Stimulated activated CD8-positive, alpha-beta memory T cell treated with anti-CD3 and anti-CD28 coated beads, Interleukin-7, amount 100 ng/mL, for 24 hours (primary cell): ENCODE measurements at places on chromosomes 6 and 20.
A peak's percentile ranks its signal among the peaks of the same experiment; 100 is the strongest.

- no peak for DNase-seq
These were observed 326.4 kb upstream of the MARCKS start for GRCh38 chr6:113530769-113531168.

GRCh38 chr20:54938707-54939106 lies 463.3 kb downstream of the DOK5 start:
- DNase-seq, result no peak

DNA sequence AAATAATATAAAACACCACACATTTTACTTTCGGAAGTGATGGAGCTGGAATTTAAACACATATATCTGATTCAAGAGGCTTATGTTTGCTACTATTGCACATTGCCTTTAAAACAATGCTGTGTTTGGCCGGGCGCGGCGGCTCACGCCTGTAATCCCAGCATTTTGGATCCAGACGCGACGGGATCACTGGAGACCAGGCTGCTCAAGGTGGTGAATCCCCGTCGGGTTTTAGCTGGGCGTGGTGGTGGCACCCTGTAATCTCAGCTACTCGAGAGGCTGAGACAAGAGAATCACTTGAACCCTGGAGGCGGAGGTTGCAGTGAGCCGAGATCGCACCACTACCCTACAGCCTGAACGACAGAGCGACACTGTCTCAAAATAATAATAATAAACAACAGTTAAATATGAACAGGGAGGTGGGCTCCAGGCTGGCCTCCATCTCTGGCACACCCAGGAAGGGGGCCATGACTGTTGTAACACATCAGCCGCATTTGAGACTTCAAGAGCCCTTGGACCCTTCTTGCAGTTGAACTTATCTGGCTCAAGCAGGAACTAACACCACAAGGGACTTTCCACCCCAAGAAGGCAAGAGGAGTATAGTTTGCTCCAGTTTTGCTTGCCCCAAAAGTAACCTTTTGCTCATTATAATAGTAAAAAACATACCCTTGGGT lies 127.1 kb upstream of the ZNF184 start:
- no peak for DNase-seq

DNA sequence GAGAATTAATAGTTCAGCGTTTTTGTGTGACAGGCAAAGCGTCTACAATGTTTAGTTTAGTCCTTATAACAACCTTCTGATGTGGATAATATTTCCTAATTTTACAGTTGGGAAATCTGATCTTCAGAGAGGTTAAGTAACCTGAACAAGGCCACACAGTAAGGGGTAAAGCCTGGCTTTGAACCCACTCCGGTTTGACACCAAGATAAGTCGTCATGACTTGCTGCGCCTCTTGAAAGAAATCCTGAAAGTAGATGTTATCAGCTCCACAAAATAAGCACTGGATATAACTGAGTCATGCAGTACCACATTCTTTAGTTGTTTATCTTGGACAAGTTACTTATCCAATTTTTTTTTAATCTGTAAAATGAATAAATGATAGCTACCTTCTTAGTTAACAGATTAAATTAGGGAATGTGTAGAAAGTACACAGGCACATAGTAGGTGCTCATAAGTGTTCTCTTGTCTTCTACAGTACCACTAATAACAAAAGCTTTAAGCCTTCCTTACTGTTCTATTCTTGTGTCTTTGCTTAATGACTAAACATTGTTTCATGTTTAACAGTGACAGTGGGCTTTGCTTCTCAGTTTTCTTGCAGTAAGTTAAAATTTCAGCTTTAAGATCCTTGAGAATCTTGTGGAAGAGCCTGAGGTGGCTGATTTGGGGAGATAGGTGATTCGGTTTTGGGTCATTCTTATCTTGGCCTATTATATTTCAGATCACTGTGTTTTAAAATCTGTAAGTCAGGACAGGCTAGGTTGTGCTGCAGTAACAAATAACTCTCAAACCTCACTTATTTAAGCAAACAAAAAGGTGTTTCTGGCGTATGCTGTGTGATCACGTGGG lies 2.1 kb downstream of the HIVEP1 start:
- no peak for DNase-seq

GRCh38 chr6:3165631-3166534 lies 8.5 kb upstream of the TUBB2A start:
- no peak for DNase-seq

- DNase-seq, result no peak
These were observed 384.7 kb upstream of the ID4 start for GRCh38 chr6:19452495-19452894.

DNA sequence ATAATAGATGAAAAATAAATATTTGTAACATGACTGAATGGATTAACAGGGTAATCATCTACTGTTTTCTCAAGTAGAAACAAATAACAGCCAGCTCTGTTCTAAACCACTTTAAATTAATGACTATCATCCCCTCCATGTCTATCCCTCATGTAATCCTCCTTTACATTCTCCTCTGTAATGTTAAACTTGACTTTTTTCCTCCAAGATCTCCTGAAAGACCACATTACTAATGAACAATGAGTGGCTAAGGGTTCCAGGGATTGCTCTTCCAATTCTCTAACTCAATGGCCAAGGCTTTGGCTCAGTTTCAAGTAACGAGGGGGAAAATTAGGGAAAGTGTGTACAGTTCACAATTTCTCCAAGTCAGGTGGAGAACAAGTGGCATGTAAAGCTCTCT lies 37.6 kb upstream of the FBXL4 start:
- no peak for DNase-seq

- DNase-seq, result no peak
These were observed 104.2 kb upstream of the SCGN start for GRCh38 chr6:25547797-25548196.

DNA sequence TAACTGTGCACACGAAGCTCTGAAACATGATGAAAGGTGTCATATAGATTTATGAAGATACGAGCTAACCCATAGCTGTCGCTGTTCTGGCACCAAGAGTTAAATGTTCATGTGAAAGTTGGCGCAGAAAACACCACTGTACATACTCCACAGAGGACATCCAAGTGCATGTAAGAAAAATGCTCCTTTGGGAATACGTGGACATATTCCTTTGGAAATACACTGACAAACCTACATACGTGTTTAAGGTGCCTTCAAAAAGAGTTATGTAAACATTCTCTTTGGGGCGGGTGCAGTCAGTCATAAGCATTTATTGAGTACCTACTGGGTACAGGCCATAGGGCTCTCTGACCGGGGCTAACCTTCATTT lies 723 bp upstream of the ARID1B start:
- DNase-seq, result no peak

DNA sequence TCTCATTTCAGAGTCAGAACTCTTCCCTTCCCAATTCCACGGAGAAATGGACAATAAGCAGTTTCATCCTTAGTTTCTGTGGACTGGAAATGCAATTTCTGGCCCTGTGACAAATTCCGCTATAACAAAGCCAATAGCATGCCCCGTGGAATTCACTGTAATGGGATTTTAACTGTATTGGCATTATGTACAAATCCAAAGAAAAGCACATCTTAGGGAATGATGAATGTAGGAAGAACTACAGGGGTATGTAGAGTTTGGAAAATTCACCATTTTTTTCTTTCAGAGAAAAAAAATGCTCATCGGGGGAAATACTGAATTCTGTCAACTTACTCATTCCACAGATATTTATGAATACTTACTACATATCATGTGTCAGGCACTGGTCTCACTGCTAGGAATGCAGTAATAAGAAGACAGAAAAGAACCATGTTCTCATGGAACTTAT lies 43.5 kb downstream of the KIF6 start:
- no peak for DNase-seq

DNA sequence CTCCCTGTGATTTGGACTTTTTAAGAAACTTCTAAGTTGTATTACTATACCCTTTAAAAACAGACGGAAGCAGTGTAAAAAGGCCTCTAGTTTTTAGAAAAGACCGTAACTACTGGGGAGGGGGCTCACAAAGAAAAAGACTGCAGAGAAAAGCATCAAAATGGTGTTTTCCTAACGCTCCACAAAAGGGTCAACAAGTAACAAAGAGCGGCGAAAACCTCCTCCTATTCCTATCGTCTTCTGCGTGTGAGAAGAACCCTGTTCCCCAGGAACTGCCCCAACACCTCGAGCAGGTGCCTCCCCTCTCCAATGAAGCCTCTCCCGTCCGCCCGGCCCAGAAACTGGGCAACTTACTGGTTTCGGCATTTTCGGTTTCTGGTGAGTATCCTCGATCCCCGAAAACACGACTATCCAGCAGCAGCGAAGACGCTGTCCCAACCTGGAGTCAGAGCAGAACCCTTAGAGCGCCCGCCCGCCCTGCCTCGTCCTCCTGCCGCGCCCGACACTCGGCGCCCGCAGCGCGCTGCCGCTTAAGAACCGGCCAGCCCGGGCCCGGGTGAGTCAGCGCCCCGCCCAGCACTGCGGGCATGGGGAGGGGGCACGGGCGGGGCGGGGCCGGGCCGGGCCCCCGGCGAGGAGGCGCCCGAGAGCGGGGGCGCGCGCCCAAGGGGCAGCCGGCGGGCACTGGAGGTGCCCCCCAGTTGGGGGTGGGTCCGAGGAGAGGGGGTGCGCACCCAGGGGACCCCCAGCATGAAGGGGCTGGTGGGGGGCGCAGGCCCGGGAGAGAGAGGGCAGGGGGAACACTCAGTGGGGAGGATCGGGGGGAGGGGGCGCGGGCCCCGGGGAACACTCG lies 1.2 kb downstream of the EZR start:
- peak; percentile 61 for DNase-seq

DNA sequence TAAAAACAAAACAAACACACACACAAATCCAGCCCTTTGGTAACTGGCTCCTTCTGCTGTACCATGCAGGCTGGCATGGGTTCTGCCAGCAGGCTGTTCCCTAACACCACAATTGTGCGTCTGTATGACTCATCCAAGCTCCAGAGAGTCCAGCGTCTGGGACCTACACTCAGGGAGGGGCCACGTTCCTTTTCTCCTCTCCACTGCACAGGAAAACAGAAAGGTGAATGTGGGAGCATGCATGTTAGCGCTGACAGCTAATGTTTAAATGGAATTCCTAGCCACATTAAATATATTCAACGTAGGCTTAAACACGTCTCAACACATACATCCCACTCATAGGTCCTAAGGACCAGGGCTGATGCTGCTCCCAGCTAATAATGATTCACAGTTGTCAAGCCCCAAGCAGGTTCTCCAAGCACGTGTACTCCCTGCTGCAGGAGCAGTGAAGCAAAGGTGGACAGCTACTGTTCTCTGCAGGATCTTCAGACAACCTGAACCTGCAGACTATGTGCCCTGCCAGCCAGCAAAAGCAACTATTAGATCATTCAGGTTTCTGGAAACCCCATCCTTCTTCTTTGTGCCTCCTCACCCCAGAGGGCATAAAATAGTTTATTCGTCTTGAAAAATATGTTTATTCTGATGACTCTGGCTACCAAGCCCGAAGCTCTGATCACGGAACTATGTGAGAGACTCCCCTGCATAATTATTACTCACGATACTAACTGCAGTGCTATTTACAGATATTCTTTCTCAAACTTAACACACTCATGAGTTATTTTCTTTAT lies 20.9 kb downstream of the MAP1LC3A start:
- no peak for DNase-seq

DNA sequence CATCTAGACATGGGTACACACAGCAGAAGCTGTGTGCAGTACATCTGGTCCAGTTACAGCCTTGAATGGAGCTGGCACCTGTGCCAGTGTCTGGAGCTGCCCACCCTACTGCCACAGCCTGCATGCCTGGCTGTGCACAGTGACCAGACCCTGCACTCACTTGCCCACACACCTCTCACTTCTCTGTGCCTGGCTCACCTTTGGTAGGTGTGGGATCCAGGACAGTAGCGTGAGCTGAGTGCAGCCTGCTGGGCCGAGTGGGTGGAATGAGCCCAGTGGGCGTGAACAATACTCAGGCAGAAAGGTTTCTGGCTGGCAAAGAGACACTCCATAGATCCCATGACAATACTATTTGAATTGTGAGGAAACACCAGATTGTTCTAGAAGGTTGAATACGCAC lies 839.5 kb upstream of the FLRT3 start:
- DNase-seq, result no peak

DNA sequence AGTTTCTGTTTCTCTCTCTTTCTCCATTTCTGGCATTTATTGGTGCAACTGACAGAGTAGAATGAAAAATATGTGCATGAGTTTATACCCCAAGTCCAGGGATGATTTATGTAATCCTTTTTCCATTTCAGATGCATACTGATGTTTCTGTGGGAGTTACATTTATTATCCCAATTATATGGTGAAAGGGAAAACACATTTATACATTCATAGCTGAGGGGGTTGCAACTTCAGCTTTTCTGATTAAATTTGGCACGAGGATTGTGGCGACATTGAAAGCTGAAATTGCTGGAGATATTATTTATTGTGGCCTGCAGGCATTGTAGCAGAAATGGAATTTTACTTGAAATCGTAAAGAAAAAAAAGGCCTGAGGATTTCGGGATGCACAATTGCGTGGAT lies 31.5 kb upstream of the FNDC1 start:
- no peak for DNase-seq

- DNase-seq, result no peak
These were observed 115.6 kb upstream of the PLCB4 start for GRCh38 chr20:8953300-8953699.

GRCh38 chr6:1499777-1500176 lies 109.9 kb upstream of the FOXC1 start:
- no peak for DNase-seq

DNA sequence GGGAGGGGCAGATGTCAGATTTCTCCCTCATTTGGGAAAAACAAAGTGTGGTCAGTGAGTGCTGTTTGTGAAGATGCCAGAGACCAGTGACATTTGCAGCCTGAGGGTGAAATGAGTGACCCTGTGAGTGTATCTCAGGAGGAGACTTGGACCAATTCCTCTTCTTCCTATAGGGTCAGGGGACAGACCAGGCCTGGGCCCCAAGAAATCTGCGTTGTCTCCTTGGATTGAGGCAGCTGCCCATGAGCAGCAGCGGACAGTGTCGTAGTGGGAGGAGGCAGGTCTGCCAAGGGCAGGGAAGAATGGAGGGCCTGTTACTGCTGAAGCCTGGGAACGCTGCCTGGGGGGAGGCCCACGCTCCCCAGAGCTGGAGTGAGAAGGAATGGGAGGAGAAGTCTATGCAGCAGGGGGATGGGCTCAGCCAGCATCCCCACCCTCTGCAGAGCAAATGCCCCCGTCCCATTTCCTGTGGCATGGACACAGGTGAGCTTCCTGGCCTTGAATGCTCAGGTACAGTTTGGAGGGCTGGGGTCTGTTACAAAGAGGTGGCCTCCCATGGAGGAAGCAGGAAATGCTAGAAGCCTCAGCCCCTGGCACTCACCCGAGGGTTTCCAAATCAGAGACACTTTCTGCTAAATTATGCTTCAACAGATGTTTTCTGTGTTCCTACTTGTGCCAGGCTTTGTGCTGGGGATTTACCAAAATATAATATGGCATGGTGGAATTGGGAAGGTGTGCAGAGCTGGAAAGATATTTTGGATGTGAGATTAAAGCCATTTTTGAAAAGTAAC lies 29.8 kb downstream of the DAAM2 start:
- no peak for DNase-seq

- no peak for DNase-seq
These were observed 29.3 kb downstream of the PYGB start for GRCh38 chr20:25277051-25277801.

- DNase-seq, result no peak
These were observed 484.0 kb upstream of the CITED2 start for GRCh38 chr6:139858429-139858828.

GRCh38 chr20:35630636-35631035 lies 15.0 kb downstream of the SPAG4 start:
- no peak for DNase-seq

GRCh38 chr6:51753635-51754034 lies 333.8 kb downstream of the PKHD1 start:
- no peak for DNase-seq
